Activated CD8-positive, alpha-beta memory T cell treated with anti-CD3 and anti-CD28 coated beads for 1 hour (primary cell): ENCODE measurements at places on chromosomes 5 and 9.

- DNase-seq, result no peak
Observed at GRCh38 chr5:29930316-29930715, 1263.2 kb upstream of the CDH6 start.

DNA sequence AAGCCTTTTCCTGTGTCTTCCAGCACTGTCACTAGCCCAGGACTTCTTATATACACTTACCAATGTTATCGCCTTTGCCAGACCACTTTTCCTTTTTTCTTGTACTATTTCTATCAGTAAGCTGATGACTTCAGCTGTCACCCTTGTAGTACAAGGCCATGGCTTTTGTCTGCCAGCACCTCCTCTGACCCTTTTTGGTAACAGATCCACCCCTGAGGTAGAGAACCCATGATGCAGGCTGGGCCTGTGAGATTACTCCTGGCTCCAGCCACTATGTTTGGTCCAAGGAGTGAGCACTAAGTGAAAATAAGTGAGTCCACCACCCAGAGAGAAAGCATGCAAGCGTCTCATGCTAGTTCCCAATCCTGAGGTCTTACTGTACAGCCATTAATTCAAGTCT, 406.7 kb downstream of the MLLT3 start:
- no peak for DNase-seq

DNA sequence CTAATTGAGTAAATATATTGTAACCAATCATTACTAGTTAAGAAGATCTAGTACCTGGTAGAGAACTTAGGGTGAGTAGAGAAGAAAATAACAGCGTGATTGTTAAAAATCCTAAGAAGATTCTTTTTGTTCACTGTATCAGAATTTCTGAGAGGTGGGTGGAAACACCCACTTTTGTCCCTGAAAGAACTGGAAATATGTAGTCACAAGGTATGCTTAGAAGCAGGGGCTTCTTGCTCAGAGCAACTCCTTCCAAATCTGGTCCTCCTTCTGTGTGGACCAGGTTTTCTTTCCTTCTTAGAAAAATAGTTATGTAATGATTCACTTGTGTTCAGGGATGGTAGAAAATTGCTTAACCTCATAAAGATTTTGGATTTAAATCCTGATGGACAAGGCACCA, 11.9 kb upstream of the TOMM5 start:
- no peak for DNase-seq

- no peak for DNase-seq
Observed at GRCh38 chr5:76025069-76025468, 58.1 kb upstream of the SV2C start.

GRCh38 chr5:53873235-53873634, 312.8 kb downstream of the NDUFS4 start:
- no peak for DNase-seq

DNA sequence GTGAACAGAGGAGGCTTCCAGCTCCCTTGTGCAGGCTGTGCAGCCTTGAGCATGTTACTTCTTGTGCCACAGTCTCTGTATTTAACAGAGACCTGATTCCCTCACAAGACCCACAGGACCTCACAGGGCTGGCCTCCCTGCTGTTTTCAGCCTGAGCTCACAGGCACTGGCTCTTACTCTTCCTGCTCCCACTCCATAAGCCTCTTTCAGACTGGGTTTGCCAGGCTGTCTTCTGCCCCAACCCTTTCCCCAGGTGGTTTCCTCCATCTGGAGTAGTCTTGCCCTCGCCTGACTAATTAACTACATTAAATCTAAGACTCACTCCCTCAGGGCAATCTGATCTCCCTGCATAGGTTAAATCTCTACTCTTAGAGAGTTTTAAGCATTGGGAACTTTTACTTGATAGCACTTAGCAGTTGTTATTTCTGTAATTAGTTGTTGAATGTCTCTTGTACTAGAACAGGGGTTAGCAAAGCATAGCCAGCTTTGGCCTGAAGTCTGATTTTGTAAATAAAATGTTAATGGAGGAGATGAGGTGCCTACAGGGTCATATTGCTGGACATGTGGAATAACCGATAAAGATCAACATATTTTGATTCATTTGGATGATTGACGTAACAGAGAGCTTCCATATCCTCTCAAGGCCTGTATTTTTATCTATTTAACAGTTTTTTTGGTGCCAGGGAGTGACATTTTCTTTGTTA, 28.6 kb upstream of the SPATA31E1 start:
- DNase-seq, result no peak

DNA sequence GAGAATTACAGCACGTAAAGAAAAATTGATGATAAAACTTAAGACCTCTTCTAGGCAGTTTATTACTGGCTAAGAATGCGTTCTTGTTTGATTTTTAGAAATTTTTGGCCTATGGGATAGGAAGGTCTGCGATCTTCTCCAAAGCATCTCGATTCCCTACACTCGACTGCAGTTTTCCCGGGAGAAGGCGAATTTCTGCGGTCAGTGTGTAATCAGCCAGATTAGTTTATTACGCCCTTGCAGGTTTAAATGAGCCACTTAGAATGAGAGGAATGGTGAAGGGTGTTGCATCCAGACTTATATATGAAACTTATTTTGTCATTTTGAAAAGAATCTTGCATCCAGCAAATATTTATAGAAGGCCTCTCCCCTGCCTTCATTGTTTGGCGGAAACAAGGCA, 1.2 kb downstream of the MTAP start:
- DNase-seq, result no peak

DNA sequence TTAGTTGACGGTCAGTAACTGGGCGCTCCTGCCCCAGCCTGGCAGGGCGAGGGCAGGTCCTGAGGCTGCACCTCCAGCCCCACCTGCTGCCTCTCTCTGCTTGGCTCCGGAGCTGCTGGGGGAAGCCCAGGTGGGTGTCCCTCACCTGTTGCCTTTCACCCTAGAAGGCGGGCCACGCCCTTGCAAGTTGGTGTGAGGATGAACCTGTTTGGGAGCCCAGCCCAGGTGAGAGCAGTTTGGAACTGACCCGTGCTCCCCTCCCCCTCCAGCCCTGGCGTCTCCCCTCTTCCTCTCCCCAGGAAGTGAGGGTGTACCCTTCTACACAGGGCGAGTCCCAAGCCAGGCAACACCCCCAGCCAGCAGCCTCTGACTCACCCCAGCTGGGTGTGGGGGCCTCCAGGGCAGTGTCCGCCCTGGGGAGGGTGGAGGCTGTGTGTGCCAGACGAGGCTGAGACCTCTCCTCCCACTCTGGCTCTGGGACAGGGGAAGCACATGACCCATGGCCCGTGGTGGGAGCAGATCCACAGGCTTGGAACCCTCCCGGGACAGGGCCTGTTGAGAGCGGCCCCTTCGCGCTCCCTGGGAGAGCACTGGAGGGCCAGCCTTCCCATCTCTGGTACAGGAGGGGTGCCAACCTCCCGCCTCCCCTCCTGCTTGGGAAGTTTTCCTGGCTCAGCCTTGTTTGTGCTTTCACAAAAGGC, 10.4 kb downstream of the LRRC8A start:
- DNase-seq, result no peak
